ENCODE measurements at places on chromosomes 4 and X. TPM values are rescaled to one million over a fixed set of nuclear protein-coding genes. Genes with fewer than 3 reads are reported as not detected.

- no peak for DNase-seq
Measured at GRCh38 chr4:40490481-40490880, 139.2 kb downstream of the RBM47 start.

GRCh38 chr4:138317175-138317748 lies 75.1 kb upstream of the SLC7A11 start:
- no peak for DNase-seq

DNA sequence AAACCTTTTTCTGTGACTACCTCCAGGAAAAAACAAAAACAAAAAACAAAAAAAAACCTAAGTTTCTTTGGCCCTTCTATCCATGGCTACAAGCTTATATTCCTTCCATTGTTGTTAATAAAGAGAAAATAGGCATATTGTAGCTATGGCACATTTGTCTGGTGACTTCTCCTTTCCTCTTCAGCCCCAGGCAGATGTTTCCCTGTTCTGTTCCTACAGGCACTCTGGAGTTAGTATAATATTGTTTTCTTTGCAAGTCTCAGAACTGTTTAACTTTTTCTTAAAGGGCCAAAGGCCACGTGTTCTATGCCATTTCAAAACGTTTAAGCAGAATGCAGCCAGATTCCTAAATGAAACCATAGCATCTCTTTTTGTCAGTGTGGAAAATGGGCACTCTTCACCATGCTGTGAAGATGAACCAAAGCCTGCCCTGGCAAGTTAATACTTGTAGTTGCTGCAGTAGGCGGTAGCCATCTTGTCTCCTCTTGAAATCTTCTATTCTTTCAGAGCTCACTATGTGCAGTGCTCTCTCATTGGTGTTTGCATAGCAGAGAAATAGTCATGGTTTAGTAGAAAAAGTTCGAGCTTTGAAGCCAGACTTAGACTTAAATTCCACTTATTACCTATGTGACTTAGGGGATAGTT lies 44.8 kb upstream of the MTMR1 start:
- DNase-seq, result no peak

- DNase-seq, result peak; percentile 16
Measured at GRCh38 chrX:97389761-97390192, 506.1 kb downstream of the RPA4 start.

GRCh38 chr4:137203601-137204000 lies 328.7 kb downstream of the PCDH18 start:
- DNase-seq, result no peak

DNA sequence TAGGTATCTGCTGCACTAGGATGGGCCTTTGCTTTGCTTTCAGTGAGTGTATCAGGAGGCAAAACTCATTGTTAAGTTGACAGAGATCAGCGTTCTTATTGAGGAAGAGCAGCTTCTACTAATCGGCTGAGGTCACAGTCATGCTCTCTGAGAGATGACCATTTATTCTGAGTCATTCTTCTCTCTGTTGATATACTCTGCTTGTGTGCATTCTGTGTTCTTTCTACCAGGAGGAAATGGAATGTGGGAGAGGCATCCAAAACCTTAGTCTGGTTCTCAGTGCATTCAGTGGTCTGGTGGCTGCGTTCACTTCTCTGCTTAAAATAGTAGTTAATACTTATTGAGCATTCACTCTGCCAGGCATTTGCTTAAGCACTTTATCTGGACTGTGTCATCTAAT lies 66.2 kb downstream of the RRAGB start:
- no peak for DNase-seq

- no peak for DNase-seq
Measured at GRCh38 chrX:151771726-151772125, 37.2 kb downstream of the CNGA2 start.

The FOXO4 gene
- 6.5 TPM for total RNA-seq
